ENCODE measurements at places on chromosomes 7 and 10. TPM values are rescaled to one million over a fixed set of nuclear protein-coding genes. Genes with fewer than 3 reads are reported as not detected.

The PSMG3 gene
- total RNA-seq, result 15.0 TPM

The KCNH2 gene
- 82.1 TPM for total RNA-seq

DNA sequence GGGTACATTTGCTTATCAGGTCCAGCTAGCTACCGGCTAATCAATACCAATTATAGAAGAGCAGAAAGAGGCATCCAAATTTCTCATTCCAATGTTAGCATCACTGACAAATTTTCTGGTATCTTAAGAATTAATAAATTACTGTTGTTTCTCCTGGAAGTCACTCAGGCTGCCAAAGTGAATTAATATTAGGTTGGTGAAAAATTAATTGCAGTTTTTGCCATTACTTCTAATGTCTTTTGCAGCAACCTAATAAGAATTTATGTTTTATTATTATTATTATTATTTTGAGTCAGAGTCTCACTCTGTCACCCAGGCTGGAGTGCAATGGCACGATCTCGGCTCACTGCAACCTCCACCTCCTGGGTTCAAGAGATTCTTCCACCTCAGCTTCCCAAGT, 979.9 kb downstream of the TYW1 start:
- no peak for DNase-seq

DNA sequence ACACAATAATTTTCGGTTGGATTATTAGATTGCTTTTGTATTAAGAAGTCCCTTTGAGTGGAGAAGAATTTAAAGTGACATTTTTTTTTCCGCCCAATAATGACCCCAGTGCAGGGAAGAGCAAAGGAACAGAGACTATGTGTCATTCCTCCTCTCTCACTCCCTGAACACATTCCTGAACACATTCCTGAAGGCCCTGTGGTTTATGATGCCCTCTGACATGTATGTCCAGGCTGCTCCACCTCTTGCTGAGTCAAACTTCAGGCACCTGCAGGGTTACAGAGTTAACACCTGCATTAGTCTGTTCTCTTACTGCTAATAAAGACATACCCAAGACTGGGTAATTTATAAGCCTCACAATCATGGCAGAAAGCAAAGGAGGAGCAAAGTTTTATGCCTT, 704.0 kb upstream of the LRRN3 start:
- DNase-seq, result no peak

DNA sequence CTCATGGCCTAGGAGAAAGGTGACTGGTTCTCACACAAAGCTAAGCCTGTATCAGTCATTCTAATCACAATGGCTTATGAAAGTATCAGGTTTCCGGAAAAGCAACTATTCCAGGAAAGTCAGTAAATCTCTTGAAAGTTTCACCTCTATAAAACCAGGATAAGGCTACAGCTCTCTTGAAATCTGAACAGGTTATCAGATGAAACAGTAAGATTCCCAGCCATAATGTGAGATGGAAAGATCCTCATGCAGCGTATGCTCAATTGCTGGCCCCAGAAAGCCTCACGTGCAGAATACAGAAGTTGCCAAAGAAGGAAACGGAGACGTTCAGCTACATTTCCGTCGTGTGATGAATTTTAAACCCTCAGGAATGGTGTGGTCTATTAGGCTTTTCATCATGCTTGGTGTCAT, 90.0 kb downstream of the PFKFB3 start:
- DNase-seq, result no peak

GRCh38 chr7:158809596-158809995, 19.7 kb downstream of the ESYT2 start:
- DNase-seq, result no peak

The FAM25G gene
- total RNA-seq, result not detected

DNA sequence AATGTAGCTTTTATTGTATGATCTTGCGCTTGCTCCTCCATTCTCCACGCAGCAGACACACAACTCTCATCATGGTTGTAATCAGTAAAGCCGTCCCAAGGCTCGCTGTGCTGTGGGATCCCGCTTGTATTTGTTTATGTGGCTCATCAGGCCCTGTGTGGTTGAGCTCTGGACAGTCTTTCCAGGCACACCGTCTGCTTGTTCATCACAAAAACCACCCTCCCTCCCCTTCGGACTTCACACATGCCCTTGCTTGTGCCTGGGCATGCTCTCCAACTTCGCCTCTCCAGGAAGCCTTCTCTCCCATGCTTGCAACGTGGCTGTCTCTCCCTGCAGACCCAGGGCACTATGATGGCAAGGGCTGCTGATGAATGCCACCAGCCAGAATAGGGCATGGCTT, 62.4 kb downstream of the HK1 start:
- no peak for DNase-seq

DNA sequence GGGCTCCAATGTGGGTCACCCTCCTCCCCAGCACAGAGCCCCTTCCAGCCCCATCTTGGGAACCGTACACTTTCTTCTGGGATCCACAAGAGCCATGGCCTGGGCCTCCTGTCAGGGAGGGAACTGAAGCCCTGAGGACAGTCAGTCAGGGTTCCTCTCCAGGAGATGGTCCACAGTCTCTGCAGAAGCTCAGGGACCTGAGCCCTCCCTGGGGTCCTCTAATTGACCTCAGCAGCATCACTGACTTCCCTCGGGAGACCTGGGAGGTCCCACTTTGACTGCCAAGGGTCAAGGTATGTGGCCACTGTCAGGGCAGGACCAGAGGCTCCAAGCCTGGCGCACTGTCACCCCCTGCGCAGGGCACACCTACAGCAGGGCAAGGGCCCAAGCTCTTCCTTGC, 32.3 kb downstream of the NOD1 start:
- DNase-seq, result no peak

The BBIP1 gene
- total RNA-seq, result 25.5 TPM

DNA sequence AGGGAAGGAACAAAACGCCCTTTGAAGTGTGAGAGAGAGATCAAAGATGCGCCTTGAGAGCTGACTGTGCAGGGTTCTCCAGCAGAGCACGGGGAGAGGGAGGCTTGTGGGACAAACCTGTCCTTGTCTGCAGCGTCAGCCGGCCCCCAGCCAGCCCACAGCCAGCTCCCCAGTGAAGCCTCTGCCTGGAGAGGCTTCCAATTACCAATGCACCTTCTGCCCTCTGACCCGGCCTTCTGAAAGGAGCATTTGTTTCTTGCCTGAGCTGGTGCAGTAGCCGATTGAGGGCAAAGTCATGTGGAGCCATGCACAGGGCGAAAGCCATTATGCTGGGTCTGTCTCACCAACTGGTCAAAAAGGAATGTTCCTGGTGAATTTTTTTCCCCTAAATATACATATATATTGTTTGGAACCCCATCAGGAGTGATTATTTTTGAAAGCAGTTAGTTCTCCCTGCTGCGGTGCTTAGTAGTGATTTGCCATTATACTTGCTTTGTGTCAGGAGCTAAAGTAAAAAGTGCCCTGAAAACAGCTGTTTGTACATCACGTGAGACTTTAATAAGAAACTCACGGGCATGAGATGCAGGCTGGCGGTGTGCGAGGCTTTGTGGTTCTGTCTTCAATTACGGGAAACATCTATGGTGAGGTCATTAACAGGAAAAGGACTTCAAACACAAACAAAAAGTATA, 268.6 kb downstream of the KLF6 start:
- no peak for DNase-seq

The TSPAN12 gene
- total RNA-seq, result 46.9 TPM

DNA sequence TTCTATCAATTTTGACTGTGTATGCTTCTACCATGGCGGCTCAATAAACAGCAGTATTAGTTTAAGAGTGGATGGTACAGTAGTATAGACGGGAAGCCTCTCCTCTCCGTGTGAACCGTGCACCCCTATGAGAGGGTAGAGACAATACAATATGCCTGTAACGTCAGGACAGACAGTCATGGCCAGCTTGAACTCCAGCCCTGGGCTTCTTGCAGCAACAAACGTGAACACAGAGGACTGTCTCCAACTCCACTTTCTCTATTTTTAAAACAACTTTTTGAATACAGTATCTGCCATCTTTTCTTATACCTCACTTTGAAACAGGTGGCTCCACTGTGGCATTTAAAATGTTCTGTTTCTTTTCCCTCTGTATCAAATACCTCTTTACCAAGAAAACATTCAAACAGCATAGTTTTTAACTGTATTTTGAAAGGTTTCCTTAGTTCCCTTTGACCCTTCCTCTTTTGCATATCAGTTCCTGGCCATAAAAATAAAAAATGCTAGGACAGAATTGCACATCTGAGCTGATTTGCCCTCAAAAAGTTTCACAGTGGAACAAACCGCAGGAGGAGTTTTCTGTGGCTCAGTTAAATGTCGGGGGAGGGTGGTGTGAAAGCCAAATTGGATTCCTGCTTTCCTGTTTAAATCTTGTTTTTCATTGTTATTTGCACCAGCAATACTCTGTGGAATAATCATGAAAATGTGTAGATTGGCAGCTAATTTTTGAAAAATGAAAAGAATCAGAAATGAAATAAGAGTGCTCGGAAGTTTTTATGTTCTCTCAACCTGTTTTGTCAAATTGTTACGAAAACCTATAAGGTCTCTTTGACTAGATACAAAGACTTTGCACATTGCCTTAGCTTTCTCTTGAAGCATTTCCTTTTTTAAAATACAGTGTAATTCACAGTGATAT, 8.0 kb downstream of the IKZF1 start:
- DNase-seq, result no peak
